ENCODE measurements at places on chromosomes 7 and 10. TPM values are rescaled to one million over a fixed set of nuclear protein-coding genes. Genes with fewer than 3 reads are reported as not detected.

DNA sequence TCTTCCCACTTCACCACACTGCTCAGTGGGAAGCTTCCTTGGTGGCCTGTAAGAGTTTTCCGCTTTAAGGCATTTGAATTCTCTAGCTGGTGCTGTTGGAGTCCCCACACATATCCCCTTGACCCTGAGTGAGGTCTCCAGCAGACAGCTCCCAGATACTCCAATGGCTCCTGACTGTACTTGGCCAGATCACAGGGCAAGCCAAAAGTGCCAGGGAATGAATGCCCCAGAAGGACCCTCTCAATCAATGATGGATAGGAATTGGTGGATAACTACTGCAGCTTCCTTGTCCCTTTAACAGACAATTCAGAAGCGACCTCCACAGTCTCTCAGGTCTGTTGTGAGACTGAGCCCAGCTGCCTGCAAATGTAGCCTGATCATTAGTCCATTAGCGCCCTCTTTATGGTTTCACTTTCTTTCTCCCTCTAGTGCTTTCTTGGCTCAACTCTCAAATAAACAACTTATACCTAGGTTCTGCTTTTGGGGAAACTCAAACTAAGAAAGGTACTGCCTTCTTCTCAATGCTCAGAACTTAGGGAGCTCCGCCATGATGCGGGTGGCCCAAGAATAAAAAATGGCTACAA, 283.0 kb downstream of the TCF7L2 start:
- no peak for DNase-seq

The ZNF488 gene
- polyA plus RNA-seq = 0.08 TPM

- DNase-seq = peak; percentile 21
Measured at GRCh38 chr7:27031289-27032172, 64.3 kb downstream of the HOXA1 start.

GRCh38 chr10:113869789-113870188, 15.3 kb downstream of the NHLRC2 start:
- DNase-seq = no peak

The CALML3 gene
- polyA plus RNA-seq = 0.07 TPM

DNA sequence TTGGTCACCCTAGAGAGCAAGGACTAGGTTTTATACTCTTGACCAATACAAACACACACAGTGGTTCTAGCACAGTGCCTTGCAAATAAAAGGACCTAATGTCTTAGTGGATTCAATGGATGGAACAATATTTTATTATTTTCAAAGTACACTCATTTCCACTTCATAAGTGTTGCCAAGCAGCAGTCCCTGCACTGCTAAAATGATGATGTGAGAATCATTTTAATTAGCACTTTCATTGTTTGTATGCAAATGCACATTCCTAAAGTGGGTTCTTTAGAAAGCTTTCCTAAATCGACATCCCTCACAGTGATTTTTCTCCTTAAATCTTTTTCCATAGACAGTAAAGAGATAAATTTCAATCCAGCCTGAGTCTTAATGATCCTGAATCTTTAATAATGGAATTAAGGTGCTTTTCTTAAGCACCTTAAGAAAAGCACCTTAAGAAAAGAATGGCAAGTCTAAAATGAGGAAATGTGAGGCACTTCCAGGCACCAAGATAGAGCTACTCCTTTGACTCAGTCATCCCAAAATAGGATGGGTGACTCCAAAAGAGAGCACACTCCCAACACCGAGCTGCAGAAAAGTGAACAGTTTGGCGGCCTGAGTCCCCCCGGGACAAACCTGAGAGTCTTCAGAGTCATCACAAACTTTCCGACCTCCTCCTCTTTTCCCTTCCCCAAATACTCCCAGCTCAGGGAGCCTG, 84.5 kb downstream of the SORBS1 start:
- DNase-seq = no peak

The OLAH gene
- 1.1 TPM for polyA plus RNA-seq

DNA sequence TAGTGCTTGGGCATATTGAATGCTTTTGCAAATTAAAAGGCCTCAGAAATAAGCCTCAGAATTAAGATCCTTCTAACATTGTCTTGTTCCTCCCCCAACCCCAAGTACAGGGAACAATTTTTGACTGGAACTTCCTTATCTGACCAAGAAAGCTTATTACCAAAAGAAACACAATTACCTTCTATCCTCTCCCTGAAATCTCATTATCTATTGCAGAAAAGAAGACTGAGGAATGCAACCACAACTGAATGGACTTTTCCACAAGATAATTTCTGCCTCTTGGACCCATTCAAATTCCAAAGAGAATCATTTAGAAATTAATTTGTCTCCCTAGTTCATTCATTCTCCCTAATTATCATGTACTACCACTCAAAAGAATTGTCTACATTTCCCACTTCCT, 36.8 kb upstream of the SPAM1 start:
- no peak for DNase-seq

The NPC1L1 gene
- polyA plus RNA-seq = 0.48 TPM

DNA sequence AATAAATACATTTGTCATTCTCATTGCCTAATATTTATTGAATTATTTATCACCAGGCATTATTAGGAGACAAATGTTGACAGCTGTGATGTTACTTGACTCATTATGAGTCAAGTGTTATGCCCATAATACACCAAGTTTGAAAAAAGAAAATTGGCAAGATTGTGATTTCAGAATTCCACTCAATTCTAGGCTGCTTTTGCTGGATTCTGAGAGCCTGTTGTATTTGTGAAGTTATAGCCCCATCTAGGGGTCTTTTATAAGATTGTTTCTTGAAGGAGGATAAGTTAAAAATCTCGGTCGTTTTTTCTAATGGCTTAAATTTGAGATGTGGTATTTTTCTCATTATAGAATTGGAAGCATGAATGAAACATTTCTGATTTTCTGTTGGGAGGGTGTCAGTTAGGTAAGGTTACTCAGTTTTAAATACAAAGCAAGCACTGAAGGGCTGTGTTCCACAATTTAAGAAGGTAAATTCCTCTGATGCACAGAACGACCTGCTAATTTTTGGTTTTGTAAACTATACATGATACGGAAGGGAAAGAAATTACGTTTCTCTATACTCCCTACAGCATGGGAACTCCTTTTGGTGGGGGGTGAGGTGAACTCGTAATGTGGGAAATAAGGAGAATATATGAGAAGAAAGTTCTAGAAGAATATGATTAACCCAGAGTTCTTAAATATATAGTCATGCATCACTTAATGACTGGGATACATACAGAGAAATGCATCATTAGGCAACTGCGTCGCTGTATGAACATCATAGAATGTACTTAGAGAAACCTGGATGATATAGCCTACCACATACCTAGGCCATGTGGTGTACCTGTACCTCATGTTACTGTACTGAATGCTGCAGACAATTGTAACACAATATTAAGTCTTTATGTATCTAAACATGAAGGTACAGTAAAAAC, 2.6 kb downstream of the STK31 start:
- no peak for DNase-seq

The OR2A7 gene
- 0.37 TPM for polyA plus RNA-seq

The OPN1SW gene
- polyA plus RNA-seq = not detected

DNA sequence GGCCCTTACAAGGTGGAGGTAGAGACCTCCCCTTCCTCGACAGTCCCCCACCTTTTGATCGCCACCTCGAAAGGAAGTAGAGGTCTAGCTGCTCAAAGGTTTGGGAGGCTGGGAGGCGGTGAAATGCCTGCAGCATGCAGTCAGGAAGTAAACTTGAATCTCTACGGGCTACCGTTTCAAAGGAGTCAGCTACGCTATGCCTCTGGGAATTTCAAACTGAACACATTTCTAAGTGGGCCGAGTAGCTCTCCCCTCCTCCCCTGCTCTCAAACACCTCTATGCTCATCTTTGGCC, 68.0 kb downstream of the CXCL12 start:
- DNase-seq = no peak

DNA sequence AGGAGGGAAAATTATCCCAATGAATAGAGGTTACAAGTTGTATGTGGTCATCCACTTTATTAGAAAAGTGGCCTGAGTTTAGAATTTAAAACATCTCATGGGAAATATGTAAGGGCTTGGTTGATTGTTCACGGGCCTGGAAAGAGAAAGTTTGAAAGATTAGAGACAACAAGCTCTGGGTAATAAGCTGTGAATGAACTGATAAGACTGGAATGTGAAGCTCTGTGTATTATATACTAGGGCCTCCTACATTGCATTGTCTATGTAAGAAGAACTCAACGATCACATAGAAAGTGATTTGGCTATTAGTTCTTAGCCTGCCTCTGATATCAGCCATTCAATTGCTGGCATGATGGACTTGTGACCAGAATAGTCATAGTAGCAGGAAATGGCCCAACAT, 199.2 kb upstream of the MAGI2 start:
- DNase-seq = no peak

DNA sequence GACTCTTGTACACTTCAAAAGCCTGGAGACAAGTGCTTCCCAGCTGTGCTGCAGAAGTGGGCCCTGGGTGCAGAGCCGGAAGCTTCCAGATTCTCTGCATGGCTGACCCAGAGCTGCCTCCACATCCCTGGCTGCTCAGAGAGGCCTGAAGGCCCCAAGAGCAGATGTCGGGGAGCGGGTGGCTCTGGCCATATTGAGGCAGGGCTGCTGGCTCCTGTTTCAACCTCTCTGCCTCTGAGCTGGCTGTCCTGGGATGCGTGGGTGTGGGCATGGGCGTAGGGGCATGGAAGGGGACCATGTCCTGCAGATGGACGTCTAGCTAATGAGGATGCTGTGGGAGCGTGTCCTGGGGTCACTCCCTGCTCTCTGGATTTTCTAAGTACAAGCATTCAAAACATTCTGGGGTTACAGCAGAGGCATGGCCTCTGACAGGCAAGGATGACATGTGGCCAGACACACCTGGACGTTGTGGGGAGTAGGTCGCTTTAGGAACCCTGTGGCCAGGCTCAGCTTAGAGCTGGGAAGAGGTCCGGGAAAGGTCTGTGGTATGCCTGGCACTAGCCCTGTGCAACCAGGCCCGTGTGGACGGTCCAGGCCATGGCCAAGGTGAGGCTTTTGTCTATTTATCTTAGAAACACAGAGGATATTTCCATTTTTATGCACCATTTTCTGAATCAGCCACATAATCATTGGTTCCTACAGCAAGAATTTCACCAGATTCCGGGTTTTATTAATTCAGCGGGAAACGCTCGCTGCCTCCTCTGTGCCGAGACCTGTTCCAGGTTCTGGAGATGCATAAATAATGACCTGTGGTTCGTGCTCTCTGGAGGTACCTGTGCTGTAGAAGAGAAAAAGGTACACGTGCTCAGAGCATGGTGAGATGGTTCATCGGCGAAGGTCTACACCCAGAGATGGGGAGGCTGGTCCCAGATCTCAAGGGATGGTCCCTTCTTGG, 361.1 kb downstream of the GLRX3 start:
- DNase-seq = no peak

The CYP17A1 gene
- polyA plus RNA-seq = 10,572 TPM

GRCh38 chr7:12031186-12031585, 179.9 kb upstream of the TMEM106B start:
- no peak for DNase-seq

- DNase-seq = no peak
Measured at GRCh38 chr10:69807122-69807521, 5.4 kb downstream of the COL13A1 start.

DNA sequence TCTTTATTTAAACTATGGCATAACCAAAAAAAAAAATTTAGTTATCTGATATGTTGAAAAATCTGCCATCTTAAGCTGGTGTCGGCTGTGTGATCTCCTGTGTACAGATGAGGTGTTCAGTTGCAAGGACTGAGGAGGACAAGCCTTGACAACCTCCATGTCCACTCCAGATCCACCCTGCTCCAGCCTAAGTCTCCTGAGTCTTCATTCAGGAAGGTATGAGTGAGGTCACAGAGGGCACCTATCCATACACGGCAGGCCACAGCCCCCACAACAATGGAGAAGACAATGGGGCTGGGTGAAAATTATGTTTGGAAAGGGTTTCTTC, 16.1 kb downstream of the TARP start:
- no peak for DNase-seq

DNA sequence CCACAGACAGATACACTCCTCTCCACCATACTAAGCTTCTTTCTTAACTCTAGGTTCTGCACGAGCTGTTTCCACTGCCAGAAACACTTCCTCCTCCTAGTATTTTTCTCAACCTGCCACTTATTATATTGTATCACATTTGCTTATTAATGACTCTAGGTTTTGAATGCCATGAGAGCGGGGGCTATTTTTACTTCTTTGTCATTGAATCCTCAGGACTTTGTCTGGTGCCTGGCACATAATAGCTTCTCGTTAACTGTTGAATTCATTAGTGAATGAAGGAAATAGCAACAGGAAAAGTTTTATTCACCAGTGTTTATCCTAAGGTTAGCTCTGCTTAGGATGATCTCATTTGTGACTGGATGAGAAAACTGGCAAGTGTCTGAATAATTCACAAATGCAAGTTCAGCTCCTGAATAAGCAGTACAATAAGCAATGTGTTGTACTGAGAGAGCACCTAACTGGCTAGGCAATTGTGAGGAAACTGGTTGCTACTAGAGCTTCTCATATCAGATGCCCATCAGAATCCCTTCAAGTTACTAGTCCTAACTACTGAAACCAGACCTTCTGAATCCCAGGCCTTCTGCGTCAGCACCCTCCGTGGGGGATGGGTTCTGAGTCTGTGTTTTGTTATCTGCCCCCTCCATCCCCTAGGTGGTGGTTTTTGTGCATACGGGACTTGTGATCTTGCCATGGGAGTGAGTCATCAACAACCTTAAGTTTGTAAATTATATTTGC, 92.7 kb downstream of the LSMEM1 start:
- DNase-seq = no peak

DNA sequence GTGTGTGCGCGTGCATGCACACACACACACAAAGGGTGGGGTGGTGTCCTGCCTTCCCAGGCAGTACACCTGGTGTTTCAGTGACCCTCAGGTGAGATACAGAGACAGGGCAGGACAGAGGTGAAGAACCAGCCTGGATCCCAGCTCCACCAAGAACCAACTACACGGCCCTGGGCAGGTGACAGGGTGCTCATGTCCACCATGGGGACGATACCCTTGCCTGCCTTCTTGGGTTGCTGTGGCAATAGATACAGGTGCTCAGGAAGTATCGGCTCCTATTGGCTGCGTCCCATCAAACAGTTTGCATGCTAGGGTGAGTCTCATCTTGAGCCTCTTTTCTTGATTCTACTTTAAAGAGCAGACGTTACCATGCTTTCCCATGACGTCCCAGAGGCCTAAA, 33.7 kb upstream of the CXCL12 start:
- DNase-seq = no peak

- no peak for DNase-seq
Measured at GRCh38 chr10:57165671-57166070, 804.6 kb upstream of the ZWINT start.

- peak; percentile 43 for DNase-seq
Measured at GRCh38 chr10:35453855-35454532, 117.7 kb downstream of the CCNY start.

DNA sequence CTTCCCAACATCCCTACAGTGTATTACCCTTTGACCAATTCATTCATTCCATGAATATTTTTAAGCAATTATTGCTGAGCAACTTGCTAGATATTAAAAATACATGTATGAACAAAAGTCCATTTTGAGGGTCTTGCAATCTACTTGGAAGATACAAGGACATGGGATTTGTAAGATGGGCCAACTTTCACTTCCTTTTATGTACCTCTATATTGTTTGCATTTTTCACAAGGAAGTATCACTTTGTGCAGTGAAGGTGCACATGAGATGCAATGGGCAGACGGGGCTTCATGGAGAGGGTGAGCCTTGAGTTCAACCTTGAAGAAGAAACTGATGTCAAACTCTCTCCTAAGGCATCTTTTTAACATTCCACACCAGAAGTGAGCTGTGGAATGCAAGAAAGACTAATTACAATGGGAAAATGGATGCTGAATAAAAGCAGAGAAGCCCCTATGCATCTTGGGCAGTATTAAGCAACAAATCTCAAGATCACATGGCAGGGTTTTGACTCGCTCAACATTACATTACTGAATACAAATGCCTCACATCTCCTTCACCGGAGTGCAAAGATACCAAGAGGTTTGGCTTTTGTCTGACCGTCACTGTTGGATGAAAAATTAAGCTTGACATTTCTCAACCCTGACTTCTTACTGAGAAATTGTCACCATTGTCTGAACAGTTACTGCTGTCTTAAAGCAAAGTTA, 341.5 kb downstream of the ELMO1 start:
- DNase-seq = no peak

Data from adrenal gland (tissue), 19 donors.